Stimulated activated memory B cell treated with anti-CD40 and anti-IgM and Interleukin-4, amounts not matched to agents 10 μg/mL and 1 μg/mL and 100 μg/mL, for 72 hours (primary cell): ENCODE measurements at places on chromosomes 11 and 22.

GRCh38 chr11:73400293-73400692 lies 24.1 kb downstream of the RELT start:
- ATAC-seq, result no peak

GRCh38 chr11:69500285-69501120 lies 19.0 kb downstream of the LINC01488 start:
- peak; percentile 3 for ATAC-seq

GRCh38 chr11:79663017-79663416 lies 222.2 kb upstream of the TENM4 start:
- ATAC-seq, result no peak

GRCh38 chr11:128361451-128362020 lies 225.8 kb downstream of the ETS1 start:
- peak; percentile 74 for ATAC-seq

GRCh38 chr11:32122200-32122599 lies 31.3 kb downstream of the RCN1 start:
- no peak for ATAC-seq

GRCh38 chr22:43754176-43754575 lies 57.9 kb downstream of the EFCAB6 start:
- ATAC-seq, result no peak

GRCh38 chr22:30288419-30289140 lies 725 bp downstream of the CASTOR1 start:
- no peak for ATAC-seq

DNA sequence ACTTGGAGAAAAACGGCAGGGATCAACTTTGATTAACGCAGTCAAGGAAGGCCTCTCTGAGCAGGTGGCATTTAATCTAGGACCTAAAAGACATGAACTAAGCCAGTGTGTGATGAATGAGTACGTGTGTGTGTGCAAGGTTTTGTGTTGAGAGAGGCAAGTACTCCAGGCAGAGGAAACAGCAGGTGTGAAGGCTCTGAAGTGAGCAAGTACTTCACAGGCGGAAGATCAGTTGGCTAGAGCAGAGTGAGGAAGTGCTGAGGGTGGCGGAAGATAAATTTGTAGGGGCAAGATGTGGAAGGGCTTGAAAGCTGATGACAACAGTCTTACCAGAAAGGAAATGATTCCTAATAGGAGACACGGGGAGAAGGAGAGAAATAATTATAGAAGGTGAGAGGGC lies 6.8 kb downstream of the APIP start:
- ATAC-seq, result no peak

GRCh38 chr22:48874956-48875355 lies 952.7 kb downstream of the BRD1 start:
- ATAC-seq, result no peak

- no peak for ATAC-seq
These were observed 165.6 kb upstream of the DDI1 start for GRCh38 chr11:103870821-103871309.

DNA sequence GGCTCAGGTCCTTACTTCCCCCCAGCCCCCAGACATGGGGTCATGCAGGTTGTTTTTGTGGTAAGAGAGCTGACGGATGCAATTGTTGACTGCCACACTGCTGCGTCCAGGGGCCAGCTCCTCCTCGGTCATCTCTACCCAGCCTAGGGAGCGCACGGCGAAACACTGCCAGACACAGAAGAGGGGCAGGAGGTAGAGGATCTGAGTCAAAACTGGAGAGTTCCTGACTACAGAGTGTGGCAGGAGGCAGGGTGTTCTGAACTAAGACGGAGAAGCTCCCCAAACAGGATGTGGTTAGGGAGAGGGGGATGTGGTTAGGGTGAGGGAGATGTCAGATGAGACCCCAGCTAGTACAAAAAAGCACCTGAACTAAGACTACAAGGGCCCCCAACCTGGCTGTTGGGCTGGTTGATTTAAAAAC lies 12.3 kb downstream of the SMPD1 start:
- peak; percentile 90 for ATAC-seq

- no peak for ATAC-seq
These were observed 2.7 kb downstream of the RNH1 start for GRCh38 chr11:504053-504993.

GRCh38 chr11:35239471-35240075 lies 100.6 kb downstream of the CD44 start:
- ATAC-seq, result no peak

DNA sequence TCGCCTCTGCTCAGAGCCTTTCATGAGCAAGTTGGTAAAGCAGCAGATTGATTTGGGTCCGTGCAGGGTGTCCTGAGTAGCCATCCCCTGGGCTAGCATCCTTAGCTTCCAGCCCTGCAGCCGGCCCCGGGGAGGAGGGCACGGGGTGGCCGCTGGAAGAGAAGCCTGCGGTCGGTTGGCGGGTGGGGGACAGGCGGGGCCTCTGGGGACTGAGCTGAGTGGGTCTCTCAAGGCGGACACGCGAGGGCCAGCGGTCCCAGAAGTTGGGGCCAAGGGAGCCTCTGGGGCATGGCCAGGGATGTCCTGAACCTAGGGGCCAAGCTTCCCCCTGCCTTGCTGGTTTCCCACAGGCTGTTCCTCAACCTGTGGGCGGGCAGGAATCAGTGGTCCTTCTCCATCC lies 143.0 kb downstream of the TBC1D22A start:
- no peak for ATAC-seq

DNA sequence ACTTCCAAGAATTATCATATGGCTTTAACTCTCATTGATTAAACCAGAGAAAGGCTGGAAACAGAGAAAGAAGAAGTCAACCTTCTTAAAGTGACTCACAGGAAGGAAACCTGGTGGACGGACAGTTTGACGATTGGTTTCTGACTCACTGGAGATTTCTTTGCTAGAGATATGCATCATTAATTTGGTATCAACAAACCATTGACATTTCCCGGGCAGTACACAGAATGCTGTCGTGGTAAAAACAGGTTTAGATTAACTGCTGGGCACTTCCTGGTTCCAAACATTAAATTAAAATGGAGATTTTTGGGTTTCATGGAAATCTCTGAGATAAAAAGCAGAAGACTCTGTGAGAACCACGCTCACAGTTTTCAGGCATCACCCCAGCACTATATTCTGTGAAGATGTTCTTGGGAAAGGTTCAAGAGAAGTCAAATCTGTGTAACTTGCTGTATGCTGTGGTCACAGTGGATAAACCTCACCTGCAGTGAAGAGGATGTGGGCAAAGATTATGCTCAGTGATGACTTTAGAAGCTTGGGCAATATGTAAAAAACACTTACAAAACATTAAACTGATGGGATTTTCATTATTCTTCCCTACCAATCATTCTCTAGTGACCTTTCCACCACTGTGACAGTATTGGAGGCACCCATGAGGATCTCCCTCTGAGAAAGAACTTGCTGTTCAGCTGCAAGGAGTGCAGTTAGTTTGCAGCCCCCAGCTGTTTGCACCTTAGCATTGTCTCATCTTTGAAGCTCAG lies 61.1 kb upstream of the CD44 start:
- peak; percentile 90 for ATAC-seq

GRCh38 chr11:119529936-119530335 lies 107.0 kb upstream of the THY1 start:
- ATAC-seq, result no peak

- no peak for ATAC-seq
These were observed 7.3 kb upstream of the MCAM start for GRCh38 chr11:119324189-119324588.

DNA sequence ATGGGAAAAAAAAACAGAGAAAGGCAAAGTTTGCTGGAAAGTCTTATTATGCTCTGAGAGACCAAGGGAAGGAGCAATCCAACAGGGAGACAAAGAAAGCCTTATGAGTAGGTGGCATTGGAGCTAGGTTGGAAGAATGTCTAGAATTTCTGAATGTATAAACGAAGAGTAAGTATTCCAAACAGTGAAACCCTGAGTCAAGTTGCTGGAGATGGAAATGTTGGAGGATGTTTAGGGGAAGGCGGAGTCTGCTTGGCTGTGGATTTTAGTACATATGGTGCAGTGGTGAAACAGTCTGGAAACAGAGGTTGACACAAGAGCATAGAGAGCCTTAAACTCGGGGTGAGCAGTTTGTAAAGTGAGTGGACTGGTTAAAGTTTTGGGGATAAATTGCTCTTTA lies 314.8 kb upstream of the CADM1 start:
- no peak for ATAC-seq

DNA sequence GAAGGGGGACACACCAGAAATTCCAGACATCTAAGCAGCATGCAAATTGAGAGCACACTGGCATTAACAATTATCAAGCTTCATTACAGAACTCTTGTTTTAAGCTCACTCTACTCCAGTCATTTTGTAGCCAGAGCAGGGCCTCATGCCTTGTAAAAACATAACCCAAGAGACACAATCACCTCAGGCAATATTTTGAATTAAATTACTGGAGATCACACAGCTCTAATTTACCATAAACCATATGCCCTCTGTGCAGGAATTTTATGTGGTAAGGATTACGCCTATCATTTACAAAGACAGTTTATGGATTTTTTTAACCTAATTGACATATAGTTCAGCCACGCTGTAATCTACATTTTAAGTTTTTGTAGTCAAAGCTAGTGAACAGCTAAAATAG lies 414.1 kb upstream of the DDI1 start:
- ATAC-seq, result no peak

GRCh38 chr22:35664955-35665587 lies 16.8 kb downstream of the APOL6 start:
- no peak for ATAC-seq

GRCh38 chr22:45426387-45426786 lies 12.9 kb downstream of the RIBC2 start:
- no peak for ATAC-seq

DNA sequence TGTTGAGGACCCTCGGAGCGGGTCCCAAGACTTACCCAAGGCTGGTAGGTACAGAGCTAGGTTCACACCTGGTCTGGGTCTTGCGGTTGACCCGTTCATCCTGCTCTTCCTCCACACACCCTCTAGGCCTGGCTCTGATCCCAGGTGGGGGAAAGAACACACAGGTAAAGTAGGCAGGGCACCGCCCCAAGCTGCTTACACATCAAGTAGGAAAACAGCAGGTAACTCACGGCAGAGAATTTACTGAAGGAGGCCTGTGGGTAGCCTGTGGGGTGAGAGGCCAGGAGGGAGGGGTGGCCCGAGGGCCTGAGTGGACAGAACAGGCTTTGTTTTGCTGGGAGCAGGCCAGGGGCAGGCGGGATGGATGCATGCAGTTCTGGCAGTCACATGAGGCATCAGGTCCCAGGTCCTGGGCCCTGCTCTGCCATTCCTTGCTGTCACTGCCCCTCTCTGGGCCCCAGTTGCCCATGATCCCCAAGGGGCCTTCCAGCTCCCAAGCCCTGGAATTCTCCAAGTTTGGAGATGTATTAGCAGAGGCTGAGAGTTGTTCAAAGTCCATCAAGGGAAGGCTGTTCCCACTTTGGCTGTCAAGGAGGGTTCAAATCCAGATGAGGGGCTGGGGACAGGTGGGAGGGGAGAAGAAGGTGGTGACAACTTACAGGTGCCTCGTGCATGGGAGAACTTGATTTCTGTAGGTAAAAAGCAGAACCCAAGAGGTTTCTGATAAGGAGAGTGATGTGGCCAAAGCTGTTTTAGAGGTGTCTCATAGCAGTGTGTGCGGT lies 5.7 kb downstream of the TSKU start:
- ATAC-seq, result no peak

DNA sequence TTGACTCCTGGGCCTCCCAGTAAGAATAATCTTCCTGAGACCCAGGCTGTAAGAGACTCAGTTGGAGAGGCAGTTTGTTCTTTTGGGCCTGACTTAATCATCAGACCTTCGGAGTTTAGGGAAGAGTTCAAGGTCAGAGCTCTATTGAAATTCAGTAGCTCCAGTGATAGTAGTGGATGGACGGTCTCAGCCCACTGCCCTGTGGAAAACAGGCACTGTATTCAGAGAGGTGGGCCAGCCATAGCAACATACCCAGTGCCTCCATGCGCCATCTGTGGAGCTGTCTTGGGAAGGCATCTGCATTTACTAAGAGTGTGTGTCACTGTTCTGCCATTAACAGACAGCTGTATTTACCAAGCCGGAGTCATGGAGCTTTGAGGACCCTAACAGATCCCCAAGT lies 2.9 kb downstream of the SMARCB1 start:
- no peak for ATAC-seq

GRCh38 chr22:30239488-30240405 lies 6.8 kb downstream of the LIF start:
- no peak for ATAC-seq

GRCh38 chr11:11589437-11589836 lies 32.4 kb downstream of the GALNT18 start:
- no peak for ATAC-seq

DNA sequence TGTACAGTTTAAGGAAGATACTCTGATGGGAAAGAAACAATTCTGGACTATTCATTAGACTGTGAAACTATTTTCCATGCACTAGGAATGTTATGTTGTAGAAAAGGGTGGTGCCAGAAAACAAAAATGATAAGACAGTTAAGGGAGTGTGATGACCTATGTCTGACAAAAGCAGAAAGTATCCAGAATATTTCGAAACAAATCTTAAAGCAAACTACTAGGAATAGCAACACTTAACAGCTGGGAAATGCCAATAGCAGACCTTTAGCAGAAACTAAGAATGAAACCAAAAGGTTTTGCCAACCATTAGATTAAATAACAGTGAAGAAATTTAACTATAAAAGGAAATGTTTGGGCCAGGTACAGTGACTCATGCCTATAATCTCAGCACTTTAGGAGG lies 3.3 kb upstream of the ARHGAP20 start:
- ATAC-seq, result no peak

- ATAC-seq, result peak; percentile 79
These were observed 43.2 kb downstream of the USP47 start for GRCh38 chr11:11884774-11885481.

DNA sequence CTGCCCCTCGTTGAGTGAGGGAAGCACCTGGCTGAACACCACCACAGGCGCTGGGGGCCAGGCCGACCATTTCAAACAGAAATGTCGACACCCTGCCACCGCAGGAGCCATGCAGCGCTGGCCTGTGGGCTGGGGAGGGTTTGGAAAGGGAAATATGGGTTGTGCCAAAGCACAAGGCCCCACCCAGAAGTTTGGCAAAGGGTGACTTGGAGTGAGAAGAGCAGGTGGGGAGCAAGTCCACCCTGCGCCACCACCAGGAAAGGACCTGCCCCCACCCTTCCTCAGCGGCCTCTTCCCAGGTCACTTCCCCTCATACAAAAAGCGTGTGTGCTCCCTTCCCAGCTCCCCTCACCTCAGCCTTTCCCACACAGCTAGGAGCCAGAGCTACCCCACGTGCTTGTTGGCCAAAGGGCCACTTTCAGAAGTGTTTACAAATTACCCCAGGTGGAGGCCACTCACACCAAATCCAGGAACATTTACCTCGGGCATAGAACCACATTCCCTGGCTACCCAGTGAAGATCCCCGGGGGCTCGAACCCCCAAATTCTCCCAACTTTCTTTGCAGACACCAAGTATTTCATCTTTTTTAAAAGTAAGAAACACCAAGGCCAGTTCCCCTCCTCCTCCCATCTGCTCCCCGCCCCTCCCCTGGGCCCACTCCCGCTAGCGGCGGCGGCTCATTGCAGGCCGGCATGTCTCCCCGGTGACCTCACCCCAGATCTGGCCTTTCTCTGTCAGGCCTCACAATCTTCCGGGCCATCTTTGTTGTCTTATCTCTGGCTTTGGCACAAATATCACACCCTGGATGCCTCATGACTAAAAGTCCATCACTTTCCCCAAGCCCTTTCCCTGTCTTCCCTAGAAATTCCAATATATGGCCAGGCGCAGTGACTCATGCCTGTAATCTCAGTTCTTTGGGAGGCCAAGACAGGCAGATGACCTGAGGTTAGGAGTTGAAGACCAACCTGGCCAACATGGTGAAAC lies 20.5 kb upstream of the SCGB1A1 start:
- ATAC-seq, result no peak
